Urothelium cell line (cell line): ENCODE measurements at places on chromosomes 5 and 9.

DNA sequence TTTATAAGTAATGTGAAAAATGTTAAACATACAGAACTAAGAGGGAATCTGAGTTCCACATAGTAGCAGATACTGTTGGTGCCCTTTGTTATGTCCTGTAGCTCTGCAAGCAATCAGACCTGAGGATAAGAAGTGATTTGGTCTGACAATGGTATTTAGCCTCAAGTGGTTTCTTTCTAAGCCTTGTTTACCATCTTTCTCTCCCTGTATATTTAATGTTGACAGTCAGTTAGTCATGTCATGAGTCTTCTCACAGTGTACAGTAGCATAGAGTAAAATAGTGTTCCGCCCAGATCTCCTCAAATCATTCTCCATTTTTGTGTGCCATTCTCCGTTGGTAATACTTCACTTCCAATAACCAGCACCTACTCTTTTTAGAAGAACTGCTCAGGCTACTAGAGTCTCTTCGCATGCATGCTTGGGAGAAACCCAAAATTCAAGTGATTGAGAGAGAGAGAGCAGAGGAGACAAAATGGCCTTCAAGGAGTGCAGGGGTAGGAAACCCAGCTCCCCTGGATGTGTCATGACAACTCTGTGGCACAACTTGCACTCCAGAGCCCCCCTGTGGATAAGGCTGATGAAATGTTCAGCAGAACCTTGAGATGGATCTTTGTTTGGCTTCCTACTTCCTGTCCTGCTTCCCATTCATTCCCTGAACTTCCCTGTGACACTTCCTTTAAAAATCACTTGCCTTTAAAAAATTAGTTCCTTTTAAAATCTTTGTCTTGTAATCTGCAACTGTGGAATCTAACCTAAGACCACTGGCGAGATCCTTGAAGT, 129.2 kb upstream of the FST start:
- peak; percentile 20 for DNase-seq

GRCh38 chr9:131875828-131876485, 136.1 kb upstream of the RAPGEF1 start:
- no peak for DNase-seq

GRCh38 chr5:176341325-176342157, 20.0 kb downstream of the KIAA1191 start:
- no peak for DNase-seq

GRCh38 chr9:27719711-27720110, 146.4 kb upstream of the C9orf72 start:
- no peak for DNase-seq

DNA sequence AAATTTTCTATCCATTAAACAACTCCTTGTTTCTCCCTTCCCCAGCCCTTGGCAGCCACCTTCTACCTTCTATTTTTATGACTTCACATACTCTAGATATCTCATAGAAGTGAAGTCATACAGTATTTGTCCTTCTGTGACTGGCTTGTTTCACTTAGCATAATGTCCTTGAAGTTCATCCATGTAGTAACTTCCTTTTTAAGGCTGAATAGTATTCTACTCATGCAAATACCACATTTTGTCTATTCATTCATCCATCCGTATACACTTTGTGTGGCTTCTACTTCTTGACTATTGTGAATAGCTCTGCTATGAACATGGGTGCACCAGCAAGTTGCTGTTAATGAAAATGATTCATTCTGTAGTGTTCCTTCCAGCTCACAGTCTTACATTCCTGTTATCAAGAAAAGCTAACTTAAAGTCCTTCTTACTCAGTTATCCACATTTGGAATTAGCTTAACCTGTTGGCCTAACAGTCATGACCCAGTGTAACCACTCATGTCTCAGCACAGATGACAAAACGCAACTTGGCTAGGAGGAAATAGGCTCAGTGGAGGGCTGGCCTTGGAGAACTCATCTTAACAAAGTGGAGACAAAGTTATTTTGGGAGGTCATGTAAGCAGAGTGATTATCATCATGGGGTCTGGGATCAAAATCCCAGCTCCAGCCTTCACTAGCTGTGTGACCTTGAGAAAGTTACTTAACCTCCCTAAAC, 129.7 kb upstream of the MAP3K1 start:
- no peak for DNase-seq

DNA sequence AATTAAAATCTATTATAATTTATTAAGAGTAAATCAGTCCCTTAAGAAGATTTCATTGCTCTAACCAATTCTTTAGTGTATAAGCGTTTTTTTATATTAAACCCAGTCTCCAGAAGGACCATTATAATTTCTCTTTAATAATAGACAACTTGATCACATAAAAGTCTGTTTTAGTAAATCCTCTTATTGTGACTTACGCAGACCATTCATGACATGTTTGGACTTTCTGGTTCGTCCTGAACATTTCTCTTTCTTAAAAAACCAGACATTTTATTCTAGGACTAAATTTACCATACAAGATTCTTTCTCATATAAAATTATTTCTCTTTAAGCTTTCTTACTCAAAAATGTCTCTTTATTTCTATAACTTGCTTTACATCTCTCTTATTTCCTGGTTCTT, 196.2 kb upstream of the RAI14 start:
- DNase-seq, result no peak

DNA sequence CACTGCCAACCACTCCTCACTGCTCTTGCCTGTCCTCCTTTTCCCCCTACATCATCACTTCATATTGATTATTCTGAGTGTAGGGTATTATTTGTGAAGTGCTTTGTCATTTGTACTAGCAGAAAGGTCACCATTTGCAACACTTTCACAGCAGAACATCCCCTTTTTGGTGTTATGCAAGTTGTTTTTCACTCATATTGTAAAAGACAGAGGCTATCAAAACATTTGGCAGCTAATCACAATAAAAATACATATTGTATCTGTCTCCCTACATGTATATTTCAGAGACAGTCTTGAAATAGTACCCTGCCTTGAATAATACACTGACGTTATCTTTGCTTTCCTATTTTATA, 82.3 kb downstream of the ANXA1 start:
- no peak for DNase-seq

GRCh38 chr5:150582241-150583109, 58.0 kb upstream of the SYNPO start:
- peak; percentile 85 for DNase-seq

DNA sequence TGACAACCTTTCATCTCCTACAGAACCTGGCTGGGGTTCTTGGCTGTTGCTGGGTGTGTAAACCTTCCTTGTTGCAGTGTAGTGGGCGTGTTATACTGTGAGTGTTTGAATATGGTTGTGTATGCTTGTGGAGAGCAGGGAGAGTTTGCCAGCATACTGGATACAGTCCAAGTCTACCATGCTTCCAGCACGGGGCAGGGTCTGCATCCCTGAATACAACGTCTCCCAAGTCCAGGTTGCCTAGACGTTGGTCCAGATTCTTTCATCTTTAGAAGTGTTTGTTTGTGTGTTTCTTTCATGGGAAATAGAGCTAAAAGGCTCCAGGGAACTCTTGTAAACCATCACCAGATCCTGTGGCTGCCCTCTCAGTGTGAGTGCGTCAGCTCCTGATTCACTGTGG, 46.4 kb downstream of the SYK start:
- DNase-seq, result no peak

DNA sequence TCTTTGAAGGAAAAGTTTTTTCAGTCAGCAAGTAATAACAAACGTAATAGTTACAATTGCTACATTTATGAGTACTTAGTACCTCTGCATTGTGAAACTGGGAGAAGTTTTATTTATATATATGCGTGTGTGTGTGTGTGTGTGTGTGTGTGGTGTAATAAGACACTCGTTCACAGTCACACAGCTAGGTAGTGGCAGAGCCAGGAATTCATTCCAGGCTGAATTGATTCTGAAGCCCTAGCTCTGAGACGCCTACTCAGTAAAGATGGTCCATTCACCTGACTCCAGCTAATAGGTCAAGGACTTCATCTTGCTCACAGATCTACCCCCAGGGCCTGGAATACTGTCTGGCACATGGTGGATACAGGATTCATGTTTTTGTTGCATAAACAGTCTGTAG, 13.6 kb upstream of the CAST start:
- no peak for DNase-seq

- no peak for DNase-seq
These were observed 57.3 kb downstream of the PHF2 start for GRCh38 chr9:93633492-93634221.

GRCh38 chr5:81786991-81787390, 36.1 kb upstream of the SSBP2 start:
- no peak for DNase-seq
